ENCODE measurements at places on chromosomes 3 and 15. TPM values are rescaled to one million over a fixed set of nuclear protein-coding genes. Genes with fewer than 3 reads are reported as not detected.

Gene SLC6A1
- total RNA-seq: 61.1 TPM

- DNase-seq: peak; percentile 76
These were observed at the start of gene RASA2 for GRCh38 chr3:141486746-141487520. Gene RASA2 (plus strand): TSS chr3:141487027. CDS start chr3:141487084, 57 bp downstream.

DNA sequence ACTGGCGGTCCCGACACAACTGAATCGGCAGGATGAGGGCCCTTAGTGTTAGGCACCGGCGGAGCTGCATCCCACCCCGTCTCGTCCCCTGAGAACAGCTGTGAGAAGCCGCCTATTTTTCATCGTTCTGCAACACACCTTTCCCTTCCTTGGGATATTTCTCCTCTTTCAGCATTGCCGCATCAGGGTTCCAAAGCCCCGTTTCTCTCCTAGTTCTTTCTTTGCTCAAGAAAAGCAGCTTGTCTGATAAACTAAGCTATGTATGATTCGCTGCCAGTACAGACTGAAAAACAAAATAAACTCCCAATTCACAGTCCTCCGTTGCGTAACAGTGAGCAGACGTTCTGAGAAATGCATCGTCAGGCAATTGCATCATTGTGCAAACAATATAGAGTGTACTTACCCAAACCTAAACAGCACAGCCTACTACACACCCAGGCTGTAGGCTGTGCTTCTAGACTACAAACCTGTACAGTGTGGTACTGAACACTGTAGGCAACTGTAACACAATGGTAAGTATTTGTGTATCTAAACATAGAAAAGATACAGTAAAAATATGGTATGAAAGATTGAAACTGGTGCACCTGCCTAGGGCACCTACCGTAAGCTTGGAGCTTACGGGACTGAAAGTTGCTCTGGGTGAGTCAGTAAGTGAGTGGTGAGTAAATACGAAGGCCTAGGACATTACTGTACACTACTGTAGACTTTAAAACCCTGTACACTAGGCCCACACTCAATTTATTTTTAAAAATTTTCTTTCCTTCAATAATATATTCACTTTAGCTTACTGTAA lies 8.9 kb upstream of the ADAMTS17 start:
- no peak for DNase-seq

DNA sequence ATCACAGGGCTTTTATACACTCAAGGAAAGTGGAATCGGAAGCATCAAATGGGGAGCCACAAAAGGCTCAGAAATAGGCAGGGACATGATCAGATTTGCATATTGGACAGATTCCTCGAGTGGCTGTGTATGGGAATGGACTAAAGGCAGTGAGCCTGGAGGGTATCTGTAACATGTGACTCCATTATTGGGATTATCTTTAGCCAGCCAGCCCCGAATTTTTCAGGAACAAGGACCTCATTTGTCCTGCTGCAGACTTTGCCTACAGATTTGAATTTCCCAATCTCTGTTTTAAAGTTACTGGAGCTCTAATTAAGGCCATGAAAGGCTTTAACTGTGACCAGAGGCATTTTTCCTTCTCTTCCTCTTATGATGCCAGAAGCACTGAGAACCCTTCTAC lies 26.9 kb upstream of the EPHB1 start:
- DNase-seq: no peak

Measured in occipital lobe (tissue), 3 donors.